ENCODE measurements at places on chromosomes 3 and 15. TPM values are rescaled to one million over a fixed set of nuclear protein-coding genes. Genes with fewer than 3 reads are reported as not detected.

CFAP20DC gene
- 0.57 TPM for total RNA-seq

GOLGA6L9 gene
- 5.2 TPM for total RNA-seq

CFAP91 gene
- not detected for total RNA-seq

ANKUB1 gene
- not detected for total RNA-seq

CCR1 gene
- total RNA-seq: 0.41 TPM

LMAN1L gene
- total RNA-seq: 0.32 TPM

MAP3K13 gene
- 22.2 TPM for total RNA-seq

GOLGA6L7 gene
- not detected for total RNA-seq

CPEB1 gene
- 18.5 TPM for total RNA-seq

SLC6A1 gene
- total RNA-seq: 0.30 TPM

FBXL2 gene
- 25.6 TPM for total RNA-seq

THAP10 gene
- total RNA-seq: 1.6 TPM

COL8A1 gene
- 118 TPM for total RNA-seq

EAF2 gene
- total RNA-seq: 1.7 TPM

SEMA3G gene
- total RNA-seq: 0.26 TPM

KCNH8 gene
- 0.45 TPM for total RNA-seq

ARPIN gene
- total RNA-seq: 5.9 TPM
